Tongue (tissue), 3 donors: ENCODE measurements at places on chromosomes 1 and 21.

DNA sequence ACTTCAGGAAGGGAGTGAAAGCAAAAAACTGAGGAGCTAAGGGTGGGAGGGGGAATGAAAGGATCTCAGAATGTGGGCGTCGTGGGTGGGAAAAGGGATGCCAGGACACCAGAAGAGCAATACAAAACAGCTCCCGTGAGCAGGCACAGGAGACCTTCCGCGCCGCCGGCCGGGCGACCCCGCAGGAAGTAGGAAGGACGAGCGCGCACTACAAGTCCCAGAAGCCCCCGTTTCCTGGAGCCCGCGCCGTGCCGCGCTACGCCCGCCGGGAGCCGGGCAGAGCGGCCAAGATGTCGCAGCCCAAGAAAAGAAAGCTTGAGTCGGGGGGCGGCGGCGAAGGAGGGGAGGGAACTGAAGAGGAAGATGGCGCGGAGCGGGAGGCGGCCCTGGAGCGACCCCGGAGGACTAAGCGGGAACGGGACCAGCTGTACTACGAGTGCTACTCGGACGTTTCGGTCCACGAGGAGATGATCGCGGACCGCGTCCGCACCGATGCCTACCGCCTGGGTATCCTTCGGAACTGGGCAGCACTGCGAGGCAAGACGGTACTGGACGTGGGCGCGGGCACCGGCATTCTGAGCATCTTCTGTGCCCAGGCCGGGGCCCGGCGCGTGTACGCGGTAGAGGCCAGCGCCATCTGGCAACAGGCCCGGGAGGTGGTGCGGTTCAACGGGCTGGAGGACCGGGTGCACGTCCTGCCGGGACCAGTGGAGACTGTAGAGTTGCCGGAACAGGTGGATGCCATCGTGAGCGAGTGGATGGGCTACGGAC is at the start of gene PRMT6:
PRMT6 (plus strand) TSS at position 249 of the 771 bp plus-strand sequence; CDS start at position 291, 42 bp downstream.
- DNase-seq: peak; percentile 94

- no peak for DNase-seq
Observed at GRCh38 chr1:228398741-228399461, 7.7 kb downstream of the TRIM11 start.

- no peak for DNase-seq
Observed at GRCh38 chr1:16393570-16394521, 26.8 kb downstream of the SZRD1 start.

DNA sequence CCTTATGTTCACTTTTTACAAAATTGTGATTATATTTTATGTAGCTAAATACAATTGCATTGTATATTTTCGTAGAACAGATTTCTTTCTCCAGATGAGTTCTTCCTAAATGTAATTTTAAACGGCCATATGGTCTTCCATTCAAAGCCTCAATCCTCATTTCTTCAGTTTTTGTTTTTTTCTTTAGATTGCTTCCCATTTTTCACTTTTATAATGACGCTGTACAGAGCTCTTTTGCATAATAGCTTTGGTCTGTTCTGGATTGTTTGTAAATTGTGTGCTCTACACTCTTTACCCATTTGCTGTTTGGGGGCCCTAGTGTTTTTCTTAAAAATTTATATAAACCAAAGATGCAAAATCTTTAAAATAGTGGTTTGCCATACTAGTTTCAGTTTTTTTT is 27.8 kb downstream of the AVPR1B start:
- DNase-seq: no peak

DNA sequence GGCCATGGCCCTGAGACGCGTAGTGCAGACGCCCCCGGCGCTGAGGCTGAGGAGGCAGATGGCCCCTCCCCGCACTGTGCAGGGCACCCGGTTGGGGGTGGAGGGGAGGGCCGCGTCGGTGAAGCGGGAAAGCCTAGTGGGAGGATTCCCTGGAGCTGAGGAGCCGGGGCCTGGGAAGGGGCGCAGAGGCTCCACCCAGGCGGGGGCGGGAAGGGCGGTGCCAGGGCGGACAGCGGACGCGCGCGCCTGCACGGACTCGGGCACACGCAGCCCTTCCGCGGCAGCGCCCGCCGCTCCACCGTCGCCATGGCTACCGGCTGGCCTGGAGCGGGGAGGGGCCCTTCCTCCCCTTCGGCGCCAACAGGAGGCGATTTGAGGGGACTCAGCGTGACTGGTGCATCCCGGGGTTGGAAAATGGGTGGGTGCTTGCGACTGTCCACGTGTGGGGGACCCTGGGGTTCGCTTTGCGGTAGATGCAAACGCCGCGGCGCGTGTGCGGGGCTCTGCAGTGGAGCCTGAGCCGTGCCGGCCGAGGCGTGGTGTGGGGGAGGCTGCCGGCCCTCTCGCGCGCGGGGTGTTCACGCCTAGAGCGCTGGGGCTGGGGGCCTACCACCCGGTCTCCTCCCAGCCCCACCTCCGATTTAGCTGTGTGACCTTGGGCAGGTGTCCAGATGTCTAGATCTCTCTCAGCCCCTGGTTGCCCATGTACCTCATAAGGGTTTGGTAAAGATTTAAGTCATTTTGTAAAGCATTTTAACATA is 35.1 kb downstream of the PTPRF start:
- peak; percentile 85 for DNase-seq

GRCh38 chr1:187264995-187265602 is 436.4 kb downstream of the PLA2G4A start:
- DNase-seq: peak; percentile 70
